Prostate gland (tissue), 2 donors: ENCODE measurements at places on chromosomes 2 and 18. TPM values are rescaled to one million over a fixed set of nuclear protein-coding genes. Genes with fewer than 3 reads are reported as not detected.
A peak's percentile ranks its signal among the peaks of the same experiment; 100 is the strongest.

GRCh38 chr18:44602845-44603244 lies 77.8 kb upstream of the SETBP1 start:
- no peak for DNase-seq

DNA sequence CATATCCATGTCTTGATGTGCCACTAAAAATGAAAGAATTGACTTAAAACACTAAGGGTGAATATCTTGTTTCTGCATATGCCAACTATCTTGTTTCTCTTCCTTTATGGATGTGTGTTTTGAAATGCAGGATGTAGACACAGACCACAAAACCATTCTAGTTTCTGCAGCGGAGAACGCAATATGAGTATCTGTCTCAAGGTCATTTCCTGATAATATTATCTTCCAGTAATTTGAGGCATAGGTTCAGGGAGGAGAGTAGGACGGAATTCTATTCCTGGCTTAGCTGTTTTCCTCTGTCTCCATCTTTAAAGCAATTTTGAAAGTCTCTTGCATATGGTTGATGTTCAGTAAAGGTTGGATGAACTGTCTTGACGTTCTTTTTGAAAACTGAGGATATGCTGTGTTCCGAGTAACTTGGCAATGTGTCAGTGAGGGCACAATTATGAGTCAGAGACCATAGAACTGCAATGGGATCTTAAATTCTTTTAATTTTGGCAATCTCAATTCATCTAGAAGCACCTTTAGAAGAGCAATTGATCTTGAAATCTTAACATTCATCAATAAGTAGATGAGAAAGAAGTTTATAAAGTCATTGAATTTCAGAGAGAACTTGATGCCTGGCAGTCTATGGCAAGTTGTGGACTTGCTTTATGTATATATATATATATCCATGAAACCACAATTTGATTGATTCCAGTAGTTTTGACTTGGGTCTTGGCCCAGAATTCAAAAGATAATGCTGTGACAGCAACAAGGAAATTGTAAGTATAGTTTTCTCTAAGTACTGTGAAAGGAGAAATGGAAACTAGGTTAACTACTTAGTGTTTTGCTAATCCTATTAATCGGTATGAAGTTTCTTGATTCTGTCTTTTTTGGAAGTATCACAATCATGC lies 24.8 kb downstream of the RAB27B start:
- no peak for DNase-seq

DNA sequence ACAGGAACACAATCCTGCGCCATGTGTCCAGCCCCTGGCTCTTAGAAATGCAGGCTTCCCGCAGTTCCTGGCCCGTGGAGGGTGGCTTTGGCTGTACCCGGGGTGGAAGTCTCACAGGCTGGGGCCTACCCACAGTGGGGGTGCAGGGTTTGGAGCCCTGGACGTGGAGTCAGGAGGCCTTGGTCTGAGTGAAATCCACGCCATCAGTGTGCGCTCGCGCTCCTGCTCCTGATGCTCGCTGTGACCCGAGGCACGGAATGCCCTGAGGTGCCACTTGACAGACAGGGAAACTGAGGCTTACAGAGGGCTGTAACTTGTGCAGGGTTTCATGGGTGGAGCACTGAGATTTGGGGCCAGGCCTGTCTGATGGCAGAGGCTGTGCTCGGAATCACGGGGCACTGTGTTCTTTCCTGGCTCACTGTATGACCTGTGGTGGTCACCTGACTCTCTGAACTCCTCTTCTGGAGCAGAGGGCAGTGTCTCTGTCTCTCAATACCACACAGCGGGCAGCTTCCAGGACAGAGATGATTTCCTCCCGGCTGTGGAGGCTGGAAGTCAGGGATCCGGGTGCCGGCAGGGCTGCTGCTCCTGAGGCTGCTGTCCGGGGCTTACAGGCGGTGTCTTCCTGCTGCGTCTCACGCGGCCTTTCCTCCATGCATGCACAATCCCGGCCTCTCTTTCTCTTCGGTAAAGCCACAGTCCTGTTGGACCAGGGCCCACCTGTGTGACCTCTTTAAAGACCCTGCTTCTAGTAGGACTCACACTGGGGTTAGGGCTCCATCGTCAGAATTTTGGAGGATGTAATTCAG lies 25.9 kb upstream of the ALLC start:
- DNase-seq = no peak

- DNase-seq = no peak
Measured at GRCh38 chr18:29712785-29713184, 1329.8 kb downstream of the DSC3 start.

DNA sequence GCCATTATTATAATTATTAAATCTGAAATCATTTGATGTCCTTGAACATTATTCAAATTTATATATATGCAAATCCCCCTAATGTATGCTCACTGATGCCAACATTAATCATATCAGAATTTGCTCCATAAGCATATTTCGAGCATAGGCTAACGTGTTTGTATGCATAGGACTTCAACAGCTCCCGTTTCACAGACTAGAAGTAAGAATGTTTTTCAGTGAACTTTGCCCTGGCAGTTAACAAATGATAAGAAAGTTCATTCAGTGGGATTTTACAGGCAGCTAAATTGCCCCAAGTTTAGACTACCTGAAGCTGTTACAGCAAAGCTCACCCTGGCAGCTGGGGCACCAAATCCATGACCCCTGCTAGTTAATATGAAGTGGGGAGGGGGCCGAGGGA lies 272.0 kb downstream of the LNPK start:
- DNase-seq = no peak

ZDBF2 gene
- total RNA-seq = 8.1 TPM

MC5R gene
- not detected for total RNA-seq

UGT1A3 gene
- total RNA-seq = 0.64 TPM

SPEG gene
- total RNA-seq = 30.7 TPM

DNA sequence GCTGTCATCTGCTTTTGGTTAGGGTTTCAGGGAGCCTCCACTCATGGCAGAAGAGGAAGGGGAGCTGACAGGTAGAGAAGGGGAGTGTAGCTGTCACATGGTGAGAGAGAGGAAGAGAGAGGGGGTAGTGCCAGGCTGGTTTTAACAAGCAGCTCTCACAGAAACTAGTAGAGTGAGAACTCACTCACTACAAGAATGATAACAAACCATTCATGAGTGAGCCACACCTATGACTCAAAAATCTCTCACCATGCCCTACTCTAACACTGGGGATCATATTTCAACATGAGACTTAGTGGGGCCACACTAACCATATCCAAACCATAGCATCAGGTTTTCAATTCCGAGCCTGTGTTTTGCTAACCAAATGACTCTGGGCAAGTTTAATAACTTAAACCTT lies 274.9 kb upstream of the VWC2L start:
- DNase-seq = no peak

DNA sequence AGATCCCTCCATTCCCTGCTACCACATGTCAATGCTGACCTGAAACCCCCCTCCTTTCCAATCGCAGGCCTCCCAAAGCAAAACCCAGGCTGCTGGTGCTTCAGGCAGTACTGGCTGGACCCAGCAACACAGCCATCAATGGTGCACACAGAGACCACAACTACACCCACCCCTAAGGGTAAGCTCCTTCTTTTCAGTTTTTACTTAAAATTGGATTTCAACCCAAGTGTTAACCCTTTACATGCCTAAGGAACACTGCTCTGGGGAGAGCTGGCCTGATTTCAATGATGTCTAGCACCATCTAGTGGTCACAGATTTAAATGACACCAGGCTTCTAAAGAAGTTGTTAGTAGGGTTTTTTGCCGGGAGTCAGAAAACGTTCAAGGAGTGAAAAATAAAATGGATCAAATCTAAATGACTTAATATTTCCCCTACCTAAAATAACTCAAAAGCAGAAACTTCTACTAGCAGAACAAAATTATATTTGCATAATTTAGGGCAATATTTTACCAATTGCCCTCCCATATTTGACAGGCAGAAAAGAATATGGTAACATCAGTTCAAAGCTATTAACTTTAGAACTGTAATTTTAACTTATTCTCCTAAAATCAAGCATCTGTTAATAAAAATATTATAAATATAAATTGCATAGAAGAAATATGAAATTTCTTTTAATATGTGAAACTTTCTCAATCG lies 24.6 kb downstream of the FECH start:
- no peak for DNase-seq

CDK5R2 gene
- total RNA-seq = not detected

CYP26B1 gene
- 0.91 TPM for total RNA-seq

STPG4 gene
- 1.4 TPM for total RNA-seq

MREG gene
- 9.5 TPM for total RNA-seq

KLHL14 gene
- total RNA-seq = 0.41 TPM

DNA sequence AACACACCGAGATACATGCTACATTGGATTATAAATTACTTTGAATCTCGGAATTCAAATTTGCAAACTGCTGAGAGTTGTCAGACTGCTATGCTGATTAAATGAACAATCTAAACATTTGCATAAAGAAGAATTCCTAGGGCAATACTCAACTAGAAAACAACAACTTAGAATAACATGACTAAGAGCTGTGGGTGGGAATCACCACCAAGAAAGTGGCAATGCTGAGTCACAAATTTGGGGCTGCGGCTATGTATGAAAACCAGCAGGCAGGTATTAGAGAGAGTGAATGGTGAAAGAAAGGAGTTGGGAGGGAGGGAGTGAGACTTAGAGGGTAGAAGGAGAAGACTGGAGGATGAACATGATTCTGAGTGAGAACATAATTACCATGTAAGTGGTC lies 559.5 kb downstream of the PIK3C3 start:
- no peak for DNase-seq

GRCh38 chr2:143246815-143247744 lies 117.9 kb downstream of the ARHGAP15 start:
- DNase-seq = no peak

REG1B gene
- not detected for total RNA-seq

- DNase-seq = no peak
Measured at GRCh38 chr2:212387146-212387545, 151.5 kb downstream of the ERBB4 start.

DNA sequence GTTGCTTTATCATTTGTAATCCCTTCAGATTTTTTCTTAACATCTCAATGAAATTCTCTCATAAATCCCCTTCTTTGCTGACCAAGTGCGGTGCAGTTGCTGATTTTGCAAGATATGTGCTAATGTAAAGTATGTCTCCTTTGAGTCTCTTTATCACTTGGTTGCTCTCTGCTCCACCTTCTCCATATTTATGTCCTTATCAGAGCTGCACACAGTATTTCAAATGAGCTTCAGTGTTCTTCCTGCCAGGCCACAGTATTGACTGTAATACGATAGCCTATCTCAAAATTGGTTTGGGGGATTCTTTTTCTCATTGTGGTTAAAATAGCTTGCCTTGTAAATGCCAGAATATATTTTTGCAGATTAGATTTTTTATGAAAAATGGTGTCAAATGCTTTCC lies 32.2 kb downstream of the MAIP1 start:
- no peak for DNase-seq

DNA sequence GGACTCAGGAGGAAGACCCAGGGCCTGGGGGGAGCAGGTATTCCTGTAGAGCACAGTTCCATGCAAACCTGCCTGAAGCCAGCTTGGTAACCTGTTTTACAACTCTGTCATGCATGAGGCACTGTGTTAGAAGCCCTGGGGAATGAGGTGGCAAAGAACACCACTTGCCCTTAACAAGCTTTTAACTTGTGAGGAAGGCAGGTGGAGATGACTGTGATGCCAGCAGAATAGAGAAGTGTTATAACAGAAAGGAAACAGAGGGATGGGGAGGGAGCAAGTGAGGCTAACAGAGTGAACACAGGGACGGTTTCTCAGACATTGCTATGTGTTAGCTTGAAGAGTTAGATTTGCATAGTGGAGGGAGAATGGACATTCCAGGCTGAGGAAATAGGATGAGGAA lies 11.5 kb upstream of the IL1A start:
- peak; percentile 15 for DNase-seq

MOGAT1 gene
- total RNA-seq = not detected

CD226 gene
- 4.7 TPM for total RNA-seq

GRCh38 chr2:52117299-52117698 lies 1085.4 kb upstream of the NRXN1 start:
- DNase-seq = no peak

GRCh38 chr18:57738078-57738477 lies 65.0 kb downstream of the ATP8B1 start:
- DNase-seq = no peak

DNA sequence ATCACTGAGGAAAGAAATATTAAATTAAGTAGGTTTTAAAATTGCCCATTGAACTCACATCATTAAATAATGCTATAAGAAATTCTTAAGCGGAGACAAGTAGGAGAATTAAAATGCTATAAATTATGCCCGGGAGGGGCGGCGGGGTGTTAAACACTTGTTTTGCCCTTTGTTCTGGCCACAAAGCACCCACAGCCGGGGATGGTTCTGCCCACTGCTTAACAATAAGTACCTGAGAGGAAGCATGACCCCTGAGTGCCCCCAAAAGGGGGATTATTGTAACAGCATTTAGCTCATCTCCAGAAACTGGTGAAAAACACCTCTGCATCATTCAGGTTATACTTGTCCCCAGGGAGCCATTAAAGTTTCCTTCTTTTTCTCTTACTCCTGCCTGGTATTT lies 332.7 kb upstream of the POU3F3 start:
- no peak for DNase-seq

- no peak for DNase-seq
Measured at GRCh38 chr2:216633616-216634369, 573 bp downstream of the IGFBP2 start.

- DNase-seq = no peak
Measured at GRCh38 chr18:66749030-66749429, 145.1 kb upstream of the CDH19 start.

DNA sequence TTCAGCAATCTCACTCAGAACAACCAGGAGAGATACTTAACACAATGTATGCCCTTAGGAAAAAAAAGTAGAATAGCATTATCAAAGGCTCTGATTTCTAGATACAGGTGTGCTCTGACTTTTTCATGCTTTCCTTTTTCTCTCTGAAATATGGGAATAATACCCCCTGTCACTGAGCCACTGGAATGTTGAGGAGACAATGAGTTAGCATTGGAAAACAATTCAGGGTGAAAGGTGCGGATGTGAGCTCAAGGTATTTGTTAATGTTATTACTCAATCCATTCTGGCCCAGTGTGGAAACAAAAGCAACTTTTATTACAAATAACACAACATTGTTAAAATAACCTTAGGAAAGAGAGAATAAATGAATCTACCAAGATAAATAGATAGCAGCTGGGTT lies 228.0 kb downstream of the IKZF2 start:
- no peak for DNase-seq

TMEM169 gene
- 0.80 TPM for total RNA-seq

SIX2 gene
- 1.8 TPM for total RNA-seq

DNA sequence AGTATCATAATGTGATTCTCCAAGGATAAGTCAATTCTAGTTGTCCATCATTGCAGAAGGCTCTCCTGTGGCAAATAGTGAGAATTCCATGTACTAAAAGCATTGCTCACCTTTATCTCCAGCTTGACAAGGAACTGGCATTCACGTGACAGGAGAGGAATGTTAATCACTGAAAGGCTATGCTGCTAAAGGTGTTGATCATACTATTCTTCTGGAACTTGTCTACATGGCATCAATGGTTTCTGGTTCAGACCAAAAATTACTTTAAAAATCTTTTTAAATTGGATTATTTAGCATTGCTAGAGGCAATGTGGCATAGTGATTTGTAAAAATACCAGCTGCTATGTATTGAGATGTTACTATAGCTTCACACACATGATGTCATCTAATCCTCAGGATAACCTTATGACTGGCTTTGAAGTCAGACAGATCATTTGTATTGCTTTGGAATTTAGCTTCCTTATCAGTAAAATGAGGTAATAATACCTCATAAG lies 414.4 kb downstream of the MTX2 start:
- no peak for DNase-seq

PTPRN gene
- total RNA-seq = 6.6 TPM
